ENCODE measurements at places on chromosomes 3 and 15.

DNA sequence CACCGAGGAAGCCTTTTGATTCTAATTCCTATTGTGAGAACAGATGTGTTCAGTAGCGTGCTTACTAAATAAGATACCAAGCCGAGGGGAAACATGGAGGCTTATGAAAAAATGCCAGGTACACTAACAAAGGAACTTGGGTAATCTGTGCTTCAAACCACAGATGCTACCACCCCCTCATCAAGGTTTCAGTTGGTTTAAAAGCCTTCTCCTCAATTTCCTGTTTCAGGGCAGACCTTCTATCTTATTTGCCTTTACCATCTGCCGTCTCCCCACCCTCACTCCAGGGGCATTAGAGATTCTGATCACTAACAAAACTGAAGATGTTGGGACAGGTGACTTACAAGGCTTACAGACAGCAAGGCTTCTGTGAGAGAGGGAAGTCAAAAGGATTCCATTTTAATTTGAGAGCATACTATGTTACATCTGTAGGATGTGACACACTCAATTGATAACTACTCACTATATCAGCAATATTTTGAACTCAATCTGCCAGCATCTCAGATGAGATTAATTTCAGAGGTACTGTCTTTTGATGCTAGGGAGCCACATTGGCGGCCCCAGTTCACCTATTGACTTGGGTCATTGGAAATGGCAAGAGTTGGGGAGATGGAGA is 60.6 kb upstream of the PLCL2 start:
- DNase-seq: no peak

GRCh38 chr3:72791161-72791560 is 57.1 kb downstream of the SHQ1 start:
- DNase-seq: no peak

DNA sequence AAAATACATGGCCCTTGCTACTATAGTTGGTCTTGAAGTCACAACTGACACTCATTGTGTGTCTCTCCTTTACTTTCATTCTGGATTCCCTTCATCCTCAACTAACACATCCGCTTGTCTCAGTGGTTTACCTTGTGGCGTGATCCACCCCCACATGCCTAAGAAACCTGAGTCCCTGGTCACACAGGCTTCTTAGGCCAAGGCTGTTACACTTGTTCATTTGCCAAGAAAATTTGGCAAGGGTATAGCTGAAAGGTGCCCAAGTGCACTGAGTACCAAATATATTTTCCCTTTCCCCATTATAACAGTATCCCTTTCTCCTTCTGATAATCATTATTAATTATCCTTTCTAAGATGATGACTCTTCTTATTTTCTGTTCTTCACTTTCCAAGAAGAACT is 207.6 kb upstream of the STAC start:
- no peak for DNase-seq

- DNase-seq: no peak
Measured at GRCh38 chr3:9902372-9903237, at the start of gene IL17RE. Gene IL17RE, plus strand, starts transcription at chr3:9902848. Its CDS starts 85 bp downstream, at chr3:9902933.

DNA sequence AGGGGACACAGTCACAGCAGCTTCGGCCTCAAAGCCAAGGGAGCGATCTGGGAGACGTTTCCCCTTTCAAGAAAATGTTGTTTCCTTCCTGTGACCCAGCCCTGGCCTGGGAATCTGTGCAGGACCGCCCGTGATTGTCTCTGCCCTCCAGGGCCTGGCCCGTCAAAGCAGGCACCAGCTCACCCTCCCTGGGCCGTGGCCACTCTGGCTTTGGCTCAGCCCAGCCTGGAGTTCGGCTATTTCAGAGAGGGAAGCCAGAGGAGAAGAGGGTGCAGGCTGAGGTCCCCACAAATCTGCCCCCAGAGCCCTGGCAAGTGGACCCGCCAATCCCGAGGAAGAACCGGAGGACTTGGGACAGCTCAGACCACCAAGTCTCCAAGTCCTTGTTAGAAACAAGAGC is 12.7 kb downstream of the GATA2 start:
- no peak for DNase-seq

GRCh38 chr3:98980915-98981596 is 79.6 kb upstream of the DCBLD2 start:
- no peak for DNase-seq

DNA sequence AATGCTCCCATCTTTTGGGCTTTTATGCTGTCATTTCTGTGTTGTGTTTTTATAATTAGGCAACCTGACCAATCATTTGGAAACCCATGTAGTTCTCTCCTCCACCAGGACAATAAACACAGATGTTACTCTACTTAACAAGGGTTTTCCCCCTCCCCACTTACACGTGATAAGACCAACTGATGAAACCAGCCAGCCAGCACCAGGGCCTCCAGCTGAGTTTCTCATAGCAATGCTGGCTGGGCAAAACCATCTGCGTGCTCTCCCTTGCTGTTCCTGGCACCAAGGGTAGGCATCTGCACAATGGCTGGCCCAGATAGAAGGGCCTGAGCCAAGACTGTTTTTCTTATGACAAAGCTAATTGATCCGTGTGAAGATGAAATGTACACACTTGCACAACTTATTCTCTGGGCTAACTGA is 310.4 kb downstream of the PLCL2 start:
- DNase-seq: no peak

DNA sequence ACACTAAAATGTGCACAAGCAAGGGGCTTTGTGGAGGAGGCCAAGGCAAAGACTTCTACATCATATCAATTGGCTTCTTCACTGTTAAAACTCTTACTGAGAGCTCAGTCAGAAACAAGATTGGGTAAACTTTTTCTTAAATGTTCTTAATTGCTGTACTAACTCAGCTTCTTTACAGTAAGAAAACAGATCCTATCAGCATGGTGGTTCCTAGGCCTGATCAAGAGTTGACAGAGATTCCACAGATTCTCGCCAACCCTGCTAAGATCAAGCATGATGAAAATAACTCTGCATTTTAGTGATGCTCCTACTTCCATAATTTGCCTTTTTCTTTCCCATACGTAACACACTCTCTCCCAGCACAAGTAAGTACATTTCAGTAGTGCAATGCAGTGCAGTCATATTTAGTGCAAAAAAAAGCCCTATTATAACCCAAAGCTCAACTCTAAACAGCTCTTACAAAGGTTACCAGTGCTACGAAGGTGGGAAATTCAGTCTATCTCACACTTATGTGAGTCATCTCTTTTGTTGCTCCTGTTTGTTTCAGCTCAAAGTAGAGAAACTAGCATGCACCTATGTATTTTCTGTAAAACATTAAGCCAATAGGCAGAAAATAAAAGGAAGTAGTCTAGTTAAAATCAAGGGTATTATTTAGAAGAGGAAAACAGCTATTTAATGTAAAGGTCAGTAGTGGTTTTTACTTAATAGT is 29.9 kb downstream of the TIGIT start:
- no peak for DNase-seq

- DNase-seq: no peak
Measured at GRCh38 chr3:68288085-68288484, 633.7 kb upstream of the SUCLG2 start.

DNA sequence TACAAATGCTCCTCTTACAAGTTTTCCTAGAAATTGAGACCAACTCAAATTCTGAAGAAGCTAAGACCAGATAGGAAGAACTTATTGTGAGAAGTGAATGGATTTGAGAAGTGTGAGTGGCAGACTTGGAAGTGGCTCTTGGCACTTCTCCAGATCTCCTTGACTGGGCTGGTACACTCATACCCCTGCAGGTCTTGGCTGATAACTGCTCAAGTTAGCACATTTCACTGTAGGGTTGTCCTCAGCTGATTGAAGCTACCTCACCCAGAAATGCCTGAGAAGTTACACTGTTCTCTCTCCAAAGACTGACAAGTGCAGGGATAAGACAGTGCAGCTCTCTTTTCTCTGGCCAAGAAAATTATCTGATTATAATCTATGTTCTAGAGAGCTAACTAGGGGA is 16.5 kb upstream of the CLDN1 start:
- no peak for DNase-seq

GRCh38 chr3:125103406-125103805 is 47.6 kb upstream of the HEG1 start:
- DNase-seq: no peak

- DNase-seq: no peak
Measured at GRCh38 chr3:152942366-152942765, 107.4 kb downstream of the P2RY1 start.

GRCh38 chr3:159126261-159127020 is 324.6 kb downstream of the MFSD1 start:
- DNase-seq: no peak

GRCh38 chr15:75952525-75952924 is 48.8 kb downstream of the FBXO22 start:
- no peak for DNase-seq

- DNase-seq: no peak
Measured at GRCh38 chr3:161354554-161354953, 16.8 kb downstream of the SPTSSB start.

- DNase-seq: no peak
Measured at GRCh38 chr3:142795332-142795731, 71.5 kb downstream of the TRPC1 start.

- no peak for DNase-seq
Measured at GRCh38 chr3:61134532-61134931, 116.7 kb downstream of the FHIT start.

- no peak for DNase-seq
Measured at GRCh38 chr3:126664591-126665214, 9.8 kb upstream of the TXNRD3 start.

DNA sequence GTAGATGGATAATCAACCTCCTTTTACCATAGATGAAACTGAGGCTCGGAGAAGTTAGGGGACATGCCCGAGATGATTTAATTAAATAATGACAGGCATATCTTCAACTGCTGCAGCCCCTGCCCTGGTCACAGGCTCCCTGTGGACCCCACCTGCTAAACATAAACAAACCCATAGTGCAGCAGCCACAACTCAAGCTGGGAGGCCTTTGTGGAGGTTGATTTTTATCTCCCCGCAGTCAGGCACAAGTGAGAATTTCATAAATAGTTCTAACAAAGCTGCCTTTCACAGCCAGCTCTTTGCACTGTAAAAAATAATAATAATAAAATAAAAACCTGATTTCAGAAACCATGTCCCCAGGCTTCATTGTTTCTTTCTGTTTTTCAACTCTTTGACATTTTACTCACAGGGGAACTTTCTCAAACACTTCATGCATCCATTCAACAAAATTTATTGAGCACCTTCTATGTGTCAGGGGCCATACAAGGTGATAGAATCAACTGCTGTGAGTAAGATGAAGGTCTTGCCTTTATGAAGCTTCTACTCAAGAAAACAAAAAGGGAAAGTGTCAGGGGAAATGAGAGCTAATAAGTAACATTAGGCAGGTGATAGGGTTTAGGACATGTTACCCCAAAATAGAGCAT is 393.6 kb upstream of the PROK2 start:
- DNase-seq: no peak

- no peak for DNase-seq
Measured at GRCh38 chr3:65888980-65889706, 149.6 kb downstream of the MAGI1 start.

DNA sequence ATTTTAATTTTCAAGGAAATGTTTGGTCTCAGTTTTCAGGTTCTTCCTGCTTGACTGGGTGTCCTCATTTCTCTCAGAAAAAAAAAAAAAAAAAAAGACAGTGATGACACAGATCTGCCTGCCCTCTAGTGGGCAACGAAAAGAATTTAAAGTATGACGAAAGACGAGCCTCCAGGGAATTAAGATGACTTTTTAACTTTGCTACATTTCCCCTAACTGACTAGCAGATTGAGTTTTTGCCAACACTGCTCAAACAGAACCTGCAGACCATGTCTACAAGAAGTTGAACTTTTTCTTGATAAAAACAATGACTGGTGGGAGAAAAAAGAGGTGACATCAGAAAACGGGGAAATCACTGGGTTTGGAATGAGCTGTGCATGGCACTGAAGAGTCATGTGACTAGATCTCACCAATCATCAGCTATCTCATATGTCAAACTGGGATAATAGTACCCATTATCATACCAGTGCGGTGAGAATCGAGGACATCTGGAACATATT is 40.8 kb downstream of the EOMES start:
- peak; percentile 52 for DNase-seq

GRCh38 chr15:80252121-80252518 is at the start of gene CTXND1:
Gene CTXND1, minus strand, starts transcription at chr15:80252213. Its CDS starts 50,264 bp downstream, at chr15:80201949.
- DNase-seq: no peak

DNA sequence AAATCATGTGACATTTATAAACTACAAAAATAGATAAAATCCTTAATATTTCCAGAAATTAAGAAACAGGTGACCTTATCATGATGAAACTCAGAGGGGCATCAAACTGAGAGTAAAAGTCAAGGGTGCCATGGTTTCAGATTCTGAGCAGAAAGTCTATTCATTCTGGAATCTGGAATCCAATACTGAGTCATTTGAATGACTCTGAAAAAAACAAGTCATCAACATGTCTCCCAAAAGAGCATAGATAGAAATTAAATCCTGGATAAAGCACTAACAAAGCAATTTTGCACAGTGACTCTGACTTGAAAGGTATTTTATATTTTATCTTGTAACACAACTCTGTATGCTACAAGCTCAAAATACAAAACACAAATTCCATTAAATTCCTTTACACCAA is 23.4 kb downstream of the STAC start:
- DNase-seq: no peak

DNA sequence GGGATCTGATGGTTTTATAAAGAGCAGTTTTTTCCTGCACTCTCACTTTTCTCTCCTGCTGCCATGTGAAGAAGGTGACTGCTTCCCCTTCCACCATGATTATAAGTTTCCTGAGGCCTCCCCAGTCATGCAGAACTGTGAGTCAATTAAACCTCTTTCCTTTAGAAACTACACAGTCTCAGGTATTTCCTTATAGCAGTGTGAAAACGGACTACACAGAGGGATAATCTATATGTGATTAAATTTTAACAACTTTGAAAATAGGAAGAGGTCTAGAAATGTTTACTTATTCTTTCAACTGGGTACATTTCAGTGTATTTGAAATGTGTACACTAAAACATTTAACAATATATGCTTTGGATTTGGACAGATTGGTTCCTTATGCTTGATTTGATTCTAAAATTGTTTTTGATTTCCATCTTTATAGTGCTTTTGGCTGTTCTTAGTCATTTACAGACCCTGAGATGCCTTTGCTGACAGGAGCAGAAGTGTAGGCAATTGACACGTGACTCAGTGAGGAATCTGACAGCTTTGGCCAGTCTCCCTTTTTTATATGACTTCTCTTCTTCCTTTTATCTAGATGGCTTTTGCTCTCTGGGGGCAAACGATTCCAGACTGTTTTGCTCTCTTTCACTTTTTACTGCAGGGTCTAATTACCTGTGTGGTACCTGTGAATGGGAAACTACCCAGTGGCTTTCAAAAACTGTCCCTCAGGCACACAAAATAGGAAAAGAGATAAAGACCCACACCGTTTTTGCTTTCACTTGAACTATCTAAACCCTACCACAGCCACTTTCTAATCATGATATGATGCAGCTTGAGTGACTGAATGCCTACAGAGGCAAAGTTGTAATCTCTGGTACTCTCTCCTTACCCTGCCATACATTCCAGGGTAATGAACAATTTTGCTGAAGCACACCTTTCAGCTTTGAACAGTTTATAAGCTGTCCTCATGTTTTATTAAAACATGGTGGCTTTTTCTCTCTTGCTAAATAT is 422.6 kb downstream of the ROBO1 start:
- DNase-seq: no peak

- no peak for DNase-seq
Measured at GRCh38 chr3:46882377-46883053, 5.0 kb downstream of the PTH1R start.

DNA sequence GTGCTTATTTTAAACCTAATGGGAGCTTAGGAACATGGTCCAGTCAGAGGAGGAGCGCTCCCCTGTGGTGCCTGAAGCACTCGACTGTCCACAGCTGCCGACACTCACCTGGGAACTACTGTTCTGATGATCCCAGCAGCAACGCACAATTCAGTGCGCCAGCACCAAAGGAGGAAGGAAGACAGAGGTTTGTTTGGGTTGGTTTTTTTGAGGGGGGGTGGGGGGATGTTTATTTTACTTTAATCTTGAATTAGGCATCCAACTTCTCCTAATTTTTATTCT is 48.8 kb upstream of the VGLL4 start:
- DNase-seq: no peak

Data from iPS DF 19.7 (cell line).